ENCODE measurements at places on chromosomes 6 and 20.

DNA sequence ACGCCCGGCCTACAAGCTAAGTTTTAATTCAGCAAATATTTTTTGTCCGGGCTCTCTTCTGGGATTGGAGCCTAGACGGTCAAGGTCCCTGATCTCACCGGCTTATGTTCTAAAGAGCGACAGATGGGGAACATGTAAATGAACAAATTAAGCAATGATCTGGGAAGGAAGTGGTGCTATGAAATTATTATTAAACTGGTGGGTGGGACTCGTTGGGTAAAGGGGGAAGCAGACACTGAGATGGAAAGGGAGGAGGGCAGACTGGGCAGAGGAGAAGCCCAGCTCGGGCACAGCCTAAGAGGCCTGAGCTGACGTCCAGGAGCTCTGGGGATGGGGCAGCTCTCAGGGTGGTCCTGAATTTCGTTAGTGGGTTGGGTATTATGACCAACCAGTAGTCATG is 81.8 kb upstream of the AGPAT4 start:
- DNase-seq, result no peak

GRCh38 chr20:33871362-33871761 is 60.2 kb downstream of the CHMP4B start:
- no peak for DNase-seq

DNA sequence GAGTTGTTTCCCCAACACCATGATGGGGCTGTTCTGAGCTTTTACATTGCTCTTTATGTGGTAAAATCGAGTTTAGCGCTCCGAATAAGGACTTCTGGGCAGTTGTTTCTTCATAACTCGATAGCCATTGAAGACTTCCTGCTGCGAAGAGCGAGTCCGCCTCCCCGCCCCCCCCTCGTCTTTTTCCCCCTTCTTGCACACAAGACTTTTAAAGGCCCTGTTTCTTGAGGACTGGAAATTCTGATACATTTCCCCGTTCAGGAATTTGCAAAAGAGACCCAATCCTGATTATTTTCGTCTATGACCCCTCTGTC is 1.5 kb upstream of the CITED2 start:
- no peak for DNase-seq

DNA sequence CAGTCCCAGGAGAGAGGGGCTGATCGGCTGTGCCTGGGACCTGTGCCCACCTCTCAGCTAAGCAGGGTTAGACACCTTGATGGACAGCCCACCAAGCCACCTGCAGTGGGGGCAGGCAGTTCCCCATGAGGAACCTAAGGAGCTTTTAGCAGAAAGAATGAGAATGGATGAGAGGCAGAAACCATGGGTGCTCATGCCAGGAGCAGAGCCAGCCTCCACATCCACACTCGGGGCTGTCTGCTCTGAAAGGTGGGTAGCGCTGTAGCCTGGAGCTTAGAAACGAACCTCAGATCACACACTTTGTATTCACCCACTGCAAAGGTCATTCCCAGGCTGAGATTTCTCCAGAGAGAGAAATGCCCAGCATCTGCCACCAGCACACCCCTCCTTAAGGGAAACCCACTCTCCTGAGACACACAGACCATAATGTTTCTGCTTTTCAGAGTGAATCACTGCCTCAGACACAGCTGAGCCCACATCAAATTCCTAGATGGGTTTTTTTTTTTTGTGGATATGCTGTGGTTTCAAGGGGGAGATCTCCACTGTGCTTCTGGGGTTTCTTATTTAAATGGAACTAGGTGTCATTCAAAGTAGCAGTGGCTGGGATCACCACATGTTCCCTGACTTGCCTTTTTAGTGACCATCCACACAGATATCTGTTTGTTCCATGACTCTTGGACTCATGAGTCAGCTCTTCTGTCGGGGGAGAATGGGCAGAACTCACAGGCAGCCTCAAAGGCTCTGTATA is 218.9 kb downstream of the EYA2 start:
- no peak for DNase-seq

GRCh38 chr6:142481466-142481865 is 179.7 kb downstream of the ADGRG6 start:
- no peak for DNase-seq

DNA sequence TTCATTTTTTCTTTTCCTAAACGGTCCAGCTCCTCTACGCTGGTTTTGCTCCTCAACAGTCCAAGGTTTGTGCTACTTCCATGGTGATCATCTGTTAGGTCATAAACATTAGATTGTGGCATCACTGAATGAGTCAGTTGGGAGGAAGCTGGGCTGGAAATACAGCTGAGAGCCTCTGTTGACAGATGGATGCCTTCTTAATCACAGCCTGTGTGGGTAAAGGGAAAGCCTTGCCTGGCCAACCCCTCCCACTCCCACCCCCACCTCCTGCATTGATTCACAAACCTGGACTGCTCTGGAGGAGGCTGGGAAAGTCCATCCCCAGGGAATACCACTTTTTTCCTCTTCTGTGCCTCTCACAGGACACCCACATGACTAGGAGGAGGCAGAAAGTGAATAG is 180.6 kb upstream of the CCN2 start:
- no peak for DNase-seq

- DNase-seq, result no peak
These were observed 220.3 kb upstream of the LRFN2 start for GRCh38 chr6:40807484-40807883.

GRCh38 chr20:4811661-4812181 is 90.0 kb downstream of the PRND start:
- DNase-seq, result no peak

Data from GM13977 (cell line).